Cerebellar cortex (tissue), 1 donor: ENCODE measurements at places on chromosomes 12 and 14.

GRCh38 chr14:42992930-42993329 is 1386.3 kb downstream of the LRFN5 start:
- DNase-seq, result no peak

DNA sequence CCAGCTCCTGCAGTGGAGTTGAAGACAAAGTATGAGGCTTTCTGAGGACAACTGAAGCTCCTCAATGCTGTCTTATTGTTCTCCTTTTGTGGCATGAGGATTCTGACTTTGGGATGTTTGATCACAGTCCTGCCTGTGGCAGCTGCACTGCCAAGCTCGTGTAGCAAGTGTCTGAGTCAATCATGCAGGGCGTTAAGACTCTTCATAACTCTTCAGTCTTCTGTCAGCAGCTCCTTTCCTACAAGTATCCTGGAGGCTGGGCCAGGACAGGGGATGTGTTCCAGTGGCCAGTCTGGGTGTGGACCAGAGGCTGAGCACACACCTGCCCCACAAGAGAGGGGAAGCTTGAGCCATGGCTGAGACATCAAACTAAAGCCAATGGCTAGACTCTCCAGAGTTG is 94.3 kb downstream of the PELI2 start:
- DNase-seq, result no peak

DNA sequence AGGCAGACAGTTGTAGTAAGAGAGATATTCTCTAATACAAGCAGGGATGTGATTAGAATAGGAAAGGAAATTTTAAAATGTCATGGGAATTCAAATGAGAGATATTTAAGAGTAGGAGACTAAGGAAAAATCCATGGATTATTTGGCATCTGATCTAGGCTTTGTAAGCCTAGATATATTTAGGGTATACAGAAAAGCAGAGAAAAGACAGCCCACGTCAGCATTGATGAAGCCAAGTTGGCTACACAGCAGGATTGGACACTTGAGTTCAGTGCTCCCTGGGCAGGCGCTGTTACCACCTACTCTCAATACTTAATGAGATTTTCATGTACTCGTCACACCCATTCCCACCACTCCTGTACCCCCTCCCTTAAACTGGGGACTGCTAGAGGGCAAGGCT is 1.7 kb upstream of the KCNJ8 start:
- DNase-seq, result no peak

DNA sequence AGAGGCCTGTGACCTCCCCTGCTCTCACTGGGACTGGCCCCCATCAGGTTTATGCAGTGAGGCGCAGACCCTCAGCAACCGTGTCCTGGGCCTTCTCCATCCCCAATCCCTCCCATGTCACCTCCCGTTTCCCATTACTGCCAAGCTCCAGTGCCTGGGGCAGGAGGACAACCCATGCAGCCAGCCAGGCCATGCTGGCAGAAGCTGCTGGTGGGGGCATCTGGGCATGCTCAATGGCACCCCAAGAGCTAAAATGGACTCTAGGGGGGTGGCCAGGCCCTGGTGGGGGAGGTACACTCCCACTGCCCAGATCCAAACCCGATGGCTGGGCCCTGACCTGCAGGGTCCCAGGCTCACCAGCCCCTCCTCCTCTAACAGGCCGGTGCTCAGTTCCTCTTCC is 20.5 kb upstream of the GPR132 start:
- DNase-seq, result no peak

DNA sequence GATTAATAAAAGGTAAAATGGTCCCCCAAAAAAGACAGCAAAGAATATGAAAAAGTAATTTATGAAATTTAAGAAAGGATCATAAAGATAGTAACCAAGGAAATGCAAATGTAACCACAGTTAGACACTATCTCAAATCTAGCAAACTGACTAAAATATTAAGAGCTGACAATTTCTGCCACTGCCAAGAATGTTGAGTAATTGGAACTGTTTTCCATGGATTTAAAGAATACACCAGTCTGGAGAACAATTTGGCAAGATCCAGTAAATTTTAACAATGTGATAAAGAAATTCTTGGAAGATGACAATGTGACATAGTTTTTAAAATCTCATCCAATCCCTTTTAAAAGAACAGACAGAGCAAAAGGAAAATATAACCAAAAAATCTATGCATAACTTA is 798.0 kb upstream of the MGAT4C start:
- peak; percentile 29 for DNase-seq

- no peak for DNase-seq
These were observed 178.9 kb upstream of the MGAT4C start for GRCh38 chr12:86435053-86435452.

DNA sequence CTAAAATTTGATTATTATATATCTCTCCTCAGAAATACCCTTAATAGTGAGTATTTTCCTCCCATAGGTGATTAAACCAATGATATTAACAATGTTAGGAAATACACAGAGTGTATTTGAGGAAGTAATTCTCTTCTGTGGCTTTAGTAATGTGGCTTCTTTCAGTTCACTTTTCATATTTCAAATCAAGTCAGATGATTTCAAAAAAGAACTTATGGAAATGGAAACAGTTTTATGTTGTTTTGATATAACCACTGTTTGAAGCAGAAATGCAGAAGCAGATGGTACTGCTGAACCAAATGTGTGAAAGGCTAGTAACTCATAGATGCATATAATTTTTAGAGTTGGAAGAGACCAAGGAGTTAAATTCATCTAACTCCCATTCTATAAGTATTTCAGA is 1.9 kb upstream of the GPR33 start:
- DNase-seq, result no peak

DNA sequence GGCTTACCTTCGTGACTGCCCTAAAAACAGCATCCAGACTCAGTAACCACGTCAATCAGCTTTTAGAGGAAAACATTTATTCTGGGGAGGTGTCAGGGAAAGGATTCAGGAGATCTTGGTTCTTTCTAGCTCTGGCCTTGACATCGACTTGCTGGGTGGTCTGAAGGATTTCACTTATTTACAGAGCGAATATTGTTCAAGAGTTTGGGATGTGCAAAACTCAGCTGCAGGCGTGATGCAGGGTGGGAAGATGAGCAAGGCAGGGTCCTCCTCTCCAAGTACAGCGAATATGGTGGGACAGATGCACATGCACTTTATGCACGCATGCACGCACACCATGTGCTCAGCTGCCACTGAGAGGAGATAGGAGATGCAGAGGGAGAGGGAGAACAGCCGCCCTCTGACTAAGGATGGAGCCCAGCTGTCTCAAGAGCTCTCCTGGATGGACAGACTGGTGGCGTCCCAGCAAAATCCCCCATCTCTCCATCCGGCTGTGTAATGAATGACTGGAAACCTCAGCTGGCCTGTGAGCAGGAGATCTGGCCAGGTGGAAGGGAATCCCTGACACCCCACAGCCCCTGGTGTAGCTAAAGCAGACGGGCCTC is 24.4 kb upstream of the BDKRB1 start:
- no peak for DNase-seq

GRCh38 chr12:78671295-78671694 is 193.3 kb upstream of the SYT1 start:
- no peak for DNase-seq
